HCEC 1CT (cell line): ENCODE measurements at places on chromosomes 16 and 17.

- DNase-seq = peak; percentile 17
Observed at GRCh38 chr16:58123896-58124600, 5.1 kb downstream of the CFAP20 start.

GRCh38 chr16:50058091-50058771 lies 7.5 kb upstream of the HEATR3 start:
- DNase-seq = no peak

- no peak for DNase-seq
Observed at GRCh38 chr16:89168381-89169189, 3.0 kb upstream of the CDH15 start.

GRCh38 chr16:55036371-55036821 lies 105.7 kb downstream of the IRX5 start:
- no peak for DNase-seq

- no peak for DNase-seq
Observed at GRCh38 chr16:17251496-17251895, 219.3 kb downstream of the XYLT1 start.

DNA sequence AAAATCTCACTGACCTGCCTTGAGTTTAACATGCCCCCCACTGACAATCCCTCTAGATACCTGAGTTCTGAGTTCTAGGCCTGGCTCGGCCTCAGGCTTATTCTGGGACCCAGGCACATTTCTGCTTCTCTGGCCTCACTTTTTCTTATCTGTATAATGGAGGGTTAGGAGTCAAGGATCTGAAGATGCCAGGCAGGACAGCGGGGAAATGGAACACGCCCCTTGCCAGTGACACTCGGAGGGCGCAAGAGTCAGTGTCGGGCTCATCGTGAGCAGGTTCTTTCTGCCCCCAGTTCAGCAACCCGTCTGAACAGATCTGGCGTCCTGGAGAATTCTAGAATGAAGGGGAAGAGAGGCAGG lies 567 bp upstream of the MT3 start:
- DNase-seq = no peak

- DNase-seq = no peak
Observed at GRCh38 chr16:57358527-57359095, at the start of gene CCL22. TSS of gene CCL22 (plus strand) at chr16:57358783. CDS start at chr16:57358817, 34 bp downstream.

- DNase-seq = no peak
Observed at GRCh38 chr17:76189247-76189646, 48.2 kb upstream of the FOXJ1 start.

GRCh38 chr16:81497690-81498089 lies 53.1 kb downstream of the CMIP start:
- no peak for DNase-seq

DNA sequence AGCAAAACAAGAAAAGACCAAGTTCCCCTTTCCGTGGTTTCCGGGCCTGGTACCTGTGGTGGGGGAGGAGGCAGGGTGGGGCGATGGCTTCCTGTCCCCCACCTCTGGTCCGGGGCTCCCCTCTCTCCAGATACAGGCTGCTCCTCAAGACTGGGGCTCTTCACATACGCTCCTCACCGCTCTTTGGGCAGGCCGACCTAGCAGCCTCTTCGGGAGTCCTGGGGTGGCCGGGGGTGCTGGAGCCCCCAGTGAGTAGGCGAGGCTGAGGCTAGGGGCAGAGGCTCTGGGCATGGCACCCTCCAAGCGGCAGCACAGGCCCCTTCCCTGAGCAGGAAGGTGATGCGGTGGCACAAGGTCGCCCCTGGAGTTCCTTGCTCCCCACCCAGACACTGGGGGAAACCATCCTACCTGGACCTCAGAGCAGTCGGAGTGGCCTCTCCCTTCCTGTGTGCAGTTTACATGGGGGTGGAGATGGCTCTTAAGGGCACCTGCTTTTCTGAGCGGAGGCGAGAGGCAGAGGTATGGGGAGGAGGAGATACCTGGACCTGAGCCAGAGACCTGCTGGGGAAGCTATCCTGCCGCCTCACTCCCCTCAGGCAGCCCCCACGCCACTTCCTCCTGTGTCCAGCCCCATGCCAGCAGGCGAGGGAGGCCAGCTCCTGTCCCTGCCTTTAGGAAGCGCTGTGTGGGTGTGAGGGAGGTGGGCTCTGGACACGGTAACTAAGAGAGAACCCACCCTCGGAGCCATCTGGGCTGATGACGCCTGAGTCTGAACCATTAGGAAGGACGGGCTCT lies 891 bp downstream of the CORO1A start:
- DNase-seq = no peak

- DNase-seq = no peak
Observed at GRCh38 chr16:13077816-13078215, 176.4 kb downstream of the SHISA9 start.

DNA sequence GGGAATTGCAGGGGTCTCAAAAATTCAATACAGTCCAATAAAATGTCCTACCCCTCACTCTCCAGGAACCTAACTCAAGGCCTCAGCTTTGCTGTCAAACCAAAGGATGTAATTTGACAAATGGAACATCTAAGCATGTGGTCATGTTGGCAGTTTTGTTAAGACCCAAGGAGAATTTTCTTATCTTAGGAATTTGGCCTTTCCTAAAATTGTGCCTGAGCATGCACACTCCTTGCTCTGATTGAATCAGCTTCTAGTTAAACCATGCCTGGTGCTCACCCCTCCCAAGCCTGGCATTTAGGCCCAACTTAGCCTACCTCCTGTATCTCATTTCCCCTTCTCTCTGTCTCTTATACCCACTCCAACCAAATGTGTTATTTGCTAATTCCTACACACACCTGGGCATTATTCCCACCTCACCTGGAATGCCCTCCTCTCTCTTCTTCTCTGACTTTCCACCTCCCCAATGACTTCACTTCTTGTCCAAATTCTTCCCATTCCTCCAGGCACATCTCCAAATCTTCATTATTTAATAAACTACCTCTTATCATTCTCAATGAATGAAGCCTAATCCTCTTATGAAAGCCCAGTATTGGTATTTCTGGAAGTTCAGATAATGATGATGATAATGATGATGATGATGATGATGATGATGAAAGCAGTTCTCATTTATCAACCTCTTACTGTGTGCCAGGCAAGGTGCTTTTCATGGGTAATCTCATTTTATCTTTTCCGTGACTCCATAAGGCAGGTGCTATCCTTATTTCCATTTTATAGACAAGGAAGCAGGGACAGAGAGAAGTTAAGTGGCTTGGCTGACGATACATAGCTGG lies 178.0 kb upstream of the IRX6 start:
- no peak for DNase-seq

DNA sequence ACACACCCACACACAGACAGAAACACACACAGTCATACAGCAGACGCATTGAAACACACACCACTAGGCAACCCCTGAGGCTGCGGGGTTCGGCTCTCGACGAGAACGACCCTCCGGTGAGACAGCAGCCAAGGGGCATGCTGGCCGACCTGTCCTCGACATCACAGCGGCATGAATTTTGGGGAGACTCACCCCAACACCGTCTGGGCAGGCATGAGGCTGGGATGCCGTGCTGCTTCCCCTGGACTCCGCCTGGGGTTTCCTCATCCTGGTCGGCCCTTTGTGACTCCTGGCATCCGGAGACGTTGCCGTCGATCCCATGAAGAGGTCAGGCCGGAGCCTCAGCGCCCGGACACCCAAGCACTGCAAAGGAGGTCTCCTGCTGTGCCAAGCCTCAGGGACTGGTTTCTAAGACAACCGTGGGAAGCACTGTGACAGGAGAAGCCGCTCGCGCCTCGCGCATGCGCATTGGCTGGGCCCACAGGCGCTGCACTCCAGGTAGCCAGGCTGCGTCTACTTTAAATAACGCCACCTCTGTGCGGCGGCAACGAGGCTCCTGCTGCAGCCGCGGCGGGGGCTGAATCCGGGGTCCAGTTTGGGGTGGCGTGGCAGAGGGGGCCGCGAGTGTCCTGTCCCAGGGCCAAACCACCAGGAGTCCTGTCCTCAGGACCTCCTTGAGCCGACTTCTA lies 13.8 kb upstream of the KCNJ18 start:
- DNase-seq = no peak

GRCh38 chr16:8730335-8730915 lies 56.0 kb downstream of the ABAT start:
- no peak for DNase-seq

DNA sequence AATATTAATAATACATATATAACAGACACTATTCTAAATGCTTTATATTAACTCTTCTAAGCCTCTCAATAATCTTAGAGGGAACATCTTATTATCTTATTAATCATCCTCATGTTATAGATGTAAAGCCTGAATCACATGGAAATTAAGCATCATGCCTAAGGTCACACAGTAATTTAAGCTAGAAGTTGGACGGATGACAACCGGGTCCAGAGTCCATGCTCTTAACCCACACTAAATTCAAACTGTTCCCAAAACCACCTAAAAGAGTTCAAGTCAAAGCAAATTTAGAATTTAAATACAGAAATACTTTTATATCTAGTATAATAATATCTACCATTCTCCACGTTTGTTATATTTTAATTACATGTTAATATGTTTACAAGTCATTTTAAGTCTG lies 193.3 kb downstream of the CEP112 start:
- no peak for DNase-seq

DNA sequence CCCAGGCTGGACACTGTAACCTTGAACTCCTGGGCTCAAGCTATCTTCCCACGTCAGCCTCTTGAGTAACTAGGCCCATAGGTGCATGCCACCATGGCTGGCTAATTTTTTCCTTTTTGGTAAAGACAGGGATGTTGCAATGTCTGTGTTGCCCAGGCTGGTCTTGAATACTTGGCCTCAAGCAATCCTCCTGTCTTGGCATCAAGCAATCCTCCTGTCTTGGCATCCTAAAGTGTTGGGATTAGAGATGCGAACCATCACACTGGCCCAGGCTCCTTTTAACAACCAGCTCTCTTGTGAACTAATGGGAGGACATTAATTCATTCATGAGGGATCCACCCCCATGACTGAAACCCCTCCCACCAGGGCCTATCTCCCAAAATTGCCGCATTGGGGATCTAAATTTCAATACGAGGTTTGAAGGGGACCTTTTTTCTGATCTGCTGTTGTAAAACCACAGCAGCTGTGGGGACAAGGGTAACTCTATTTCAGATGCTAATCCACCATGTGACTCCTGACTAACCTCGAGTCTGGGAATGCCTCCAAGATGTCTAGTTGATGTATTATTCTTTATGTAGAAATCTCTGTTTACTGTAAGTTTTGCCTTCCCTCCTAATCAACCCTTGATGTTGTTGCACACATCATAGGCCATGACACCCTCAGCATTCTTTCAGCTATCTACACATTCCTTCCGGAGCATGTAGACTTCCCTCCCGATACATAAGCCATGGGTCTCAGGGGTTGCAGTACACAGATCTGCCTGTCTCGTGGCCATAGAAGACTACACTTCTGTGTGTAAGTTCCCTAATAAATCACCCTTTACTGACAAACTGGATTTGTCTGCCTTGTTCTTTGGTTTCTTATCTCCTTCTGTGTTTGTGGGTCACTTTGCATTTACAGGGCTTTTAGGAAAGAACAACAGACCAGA lies 37.6 kb downstream of the RNF112 start:
- peak; percentile 97 for DNase-seq

DNA sequence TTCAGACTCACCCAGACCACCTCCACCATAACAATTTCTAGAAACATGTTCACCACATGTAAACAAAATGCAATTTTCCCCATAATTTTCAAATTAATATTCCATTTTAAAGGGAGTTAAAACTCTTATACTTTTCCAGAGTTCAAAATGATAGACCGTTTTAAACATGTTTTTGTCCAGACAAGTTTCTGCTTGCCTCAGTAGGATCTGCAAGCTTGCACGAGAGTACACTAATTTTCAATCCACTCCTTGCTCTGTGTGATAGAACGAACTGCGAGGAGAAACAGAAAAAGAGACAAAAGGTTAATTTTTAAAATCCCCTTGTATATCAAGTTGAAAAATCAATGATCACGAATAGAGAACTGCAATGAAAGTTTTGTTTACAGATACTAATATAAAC lies 7.1 kb downstream of the FAHD1 start:
- DNase-seq = no peak

DNA sequence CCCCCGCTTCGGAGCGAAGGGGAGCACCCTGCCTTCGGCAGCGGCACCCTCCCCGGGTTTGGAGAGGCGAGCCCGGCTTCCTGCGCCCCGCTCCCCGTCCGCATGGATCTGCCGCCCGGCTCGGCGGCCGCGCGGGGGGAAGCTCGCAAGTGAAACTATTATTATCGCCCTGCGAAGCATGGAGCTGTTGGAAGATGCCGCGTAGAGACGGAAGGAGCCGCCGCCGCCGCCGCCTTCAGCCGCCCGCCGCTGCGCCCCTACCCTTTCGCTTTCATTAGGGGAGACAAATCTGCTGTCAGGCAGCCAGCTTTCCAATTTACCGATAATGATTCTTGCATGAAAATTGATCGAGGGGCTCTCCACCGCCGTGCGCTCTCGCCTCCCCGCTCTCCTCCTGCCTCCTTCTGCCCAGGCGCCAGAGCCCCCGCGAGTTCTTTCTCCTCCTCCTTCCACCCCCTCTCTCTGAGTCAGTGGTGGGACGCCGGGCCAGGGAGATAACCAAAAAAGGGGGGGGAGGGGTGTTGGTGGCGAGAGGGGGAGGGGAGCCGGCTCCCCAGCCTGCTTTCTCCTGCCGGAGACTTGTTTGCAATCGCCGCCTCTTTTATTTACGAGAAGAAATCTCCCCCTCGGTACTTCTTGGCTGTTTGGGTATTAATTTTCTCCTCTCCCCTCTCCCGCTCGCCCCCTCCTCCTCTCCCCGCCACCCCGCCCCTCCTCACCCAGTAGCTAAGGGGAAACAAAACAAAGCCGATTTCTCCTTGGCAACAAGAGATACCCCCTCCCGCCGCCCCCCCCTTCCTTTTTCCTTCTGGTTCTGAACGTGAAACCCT lies 58.0 kb upstream of the GSE1 start:
- DNase-seq = peak; percentile 59

DNA sequence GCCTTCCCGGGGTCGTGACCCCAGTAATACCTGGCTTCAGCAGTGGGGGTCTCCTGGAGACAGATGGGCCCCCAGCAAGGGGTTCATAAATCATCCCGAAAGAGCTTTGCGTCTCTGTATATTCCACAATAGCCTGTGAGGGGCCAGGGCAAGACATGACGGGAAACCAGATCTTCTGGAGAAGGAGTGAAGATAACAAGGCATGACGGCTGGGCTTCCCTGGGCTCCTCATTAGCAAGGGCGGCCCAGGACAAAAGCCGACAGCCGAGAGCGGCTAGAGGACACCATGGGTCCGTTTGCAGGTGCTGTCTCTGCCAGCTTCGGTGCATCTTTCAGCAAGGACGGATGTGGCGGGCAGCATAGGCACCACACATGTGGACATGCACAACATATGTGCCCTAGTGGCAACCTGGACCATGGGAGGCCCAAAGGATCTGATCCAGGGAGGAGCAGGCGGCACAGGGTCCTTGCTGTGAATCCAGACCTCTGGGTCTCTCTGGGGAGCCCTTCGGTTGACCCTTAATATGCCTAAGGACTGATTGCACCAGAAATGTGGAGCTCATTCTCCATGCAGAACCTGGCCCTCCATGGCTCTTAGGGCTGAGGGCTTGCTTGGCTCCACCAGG lies 136.9 kb upstream of the FOXF1 start:
- DNase-seq = no peak
